SK-MEL-5 (cell line): ENCODE measurements at places on chromosomes 2 and 18.

- no peak for DNase-seq
These were observed 58.9 kb upstream of the SMAD7 start for GRCh38 chr18:49009661-49010060.

- DNase-seq = no peak
These were observed 196.1 kb downstream of the BABAM2 start for GRCh38 chr2:28086611-28087010.

- no peak for DNase-seq
These were observed 68.3 kb upstream of the OTOS start for GRCh38 chr2:240208631-240209211.

- DNase-seq = no peak
These were observed 69.3 kb downstream of the MBP start for GRCh38 chr18:77063260-77063659.

- no peak for DNase-seq
These were observed 57.2 kb downstream of the INPP5D start for GRCh38 chr2:233117351-233117750.

GRCh38 chr2:132776287-132776686 lies 106.3 kb upstream of the LYPD1 start:
- no peak for DNase-seq

GRCh38 chr2:228625481-228625880 lies 444.0 kb upstream of the SPHKAP start:
- peak; percentile 6 for DNase-seq

DNA sequence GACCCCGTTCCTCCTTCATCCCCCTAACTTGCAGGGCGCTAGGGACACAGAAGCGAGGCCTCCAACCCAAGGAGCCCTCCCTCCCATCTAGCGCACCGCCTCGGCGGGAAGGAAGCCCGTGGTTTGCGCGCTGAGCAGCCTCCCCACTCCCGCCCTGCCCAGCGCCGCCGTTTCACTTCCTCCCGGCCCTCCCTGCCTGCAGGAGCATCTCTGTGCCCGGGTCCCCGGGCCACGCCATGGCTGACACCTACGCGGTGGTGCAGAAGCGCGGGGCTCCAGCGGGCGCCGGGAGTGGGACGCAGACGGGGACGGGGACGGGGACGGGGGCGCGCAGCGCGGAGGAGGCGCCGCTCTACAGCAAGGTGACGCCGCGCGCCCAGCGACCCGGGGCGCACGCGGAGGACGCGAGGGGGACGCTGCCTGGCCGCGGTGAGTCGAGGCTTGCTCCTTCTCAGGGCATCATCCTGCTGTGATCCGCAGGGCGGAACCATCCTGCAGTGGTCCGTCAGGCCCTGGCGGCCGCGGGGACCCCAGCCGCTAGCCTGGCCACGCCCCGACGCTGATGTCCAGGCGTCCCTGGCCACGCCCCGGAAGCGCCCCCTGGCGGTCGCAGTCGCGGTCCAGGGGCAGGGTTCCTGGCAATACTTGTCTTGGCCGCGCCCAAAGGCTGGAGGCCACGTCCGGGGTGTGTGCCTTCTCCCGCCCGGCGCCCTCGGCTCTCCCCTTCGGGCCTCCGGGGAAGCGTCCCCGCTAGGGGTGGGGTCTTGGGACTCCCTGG lies 16.4 kb downstream of the PTPN18 start:
- peak; percentile 80 for DNase-seq
